ENCODE measurements at places on chromosomes 12 and 14.

- no peak for DNase-seq
Observed at GRCh38 chr12:1796515-1797010, 23.8 kb upstream of the LRTM2 start.

GRCh38 chr14:36365766-36366165 lies 45.3 kb upstream of the MBIP start:
- DNase-seq = no peak

DNA sequence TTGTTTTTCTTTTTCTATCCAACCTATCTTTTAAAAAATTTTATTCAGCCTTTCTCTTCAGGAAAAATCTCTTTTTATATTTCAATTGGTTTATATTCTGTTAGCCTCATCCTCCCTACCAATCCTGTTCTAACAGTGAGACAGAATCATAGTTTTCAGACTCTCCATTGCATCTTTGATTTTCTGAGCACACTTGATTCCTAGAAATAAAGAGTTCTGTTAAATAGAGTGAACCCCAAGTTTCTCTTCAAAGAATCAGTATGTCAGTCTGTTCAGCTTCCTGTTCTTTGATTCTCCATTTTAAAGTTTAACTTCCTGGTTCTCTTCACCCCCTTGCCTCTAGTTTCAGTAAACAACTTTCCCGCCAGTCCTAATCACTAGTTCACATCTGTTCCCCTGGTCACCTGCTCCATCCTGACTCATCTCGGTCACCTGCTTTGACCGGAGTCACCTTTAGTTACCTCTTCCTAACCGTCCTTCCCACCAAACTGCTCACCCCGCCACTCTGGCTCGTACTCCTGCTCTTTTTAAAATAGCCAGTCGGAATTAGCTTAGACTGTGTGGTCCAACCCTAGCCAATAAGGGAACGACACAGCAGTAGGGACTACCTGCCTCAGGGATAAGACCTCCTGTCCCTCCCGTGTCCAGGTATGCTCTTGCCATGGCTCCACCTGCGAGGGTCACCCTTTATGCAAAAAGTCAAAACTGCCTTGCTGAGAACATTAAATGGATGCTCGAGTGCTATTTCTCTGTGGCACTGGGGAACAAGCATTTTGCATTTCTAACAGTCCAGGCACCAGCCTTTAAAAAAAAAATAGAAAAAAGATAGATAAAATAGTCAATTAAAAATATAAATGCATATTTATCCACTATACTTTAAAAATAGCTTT lies 48.4 kb downstream of the DDX51 start:
- DNase-seq = no peak

DNA sequence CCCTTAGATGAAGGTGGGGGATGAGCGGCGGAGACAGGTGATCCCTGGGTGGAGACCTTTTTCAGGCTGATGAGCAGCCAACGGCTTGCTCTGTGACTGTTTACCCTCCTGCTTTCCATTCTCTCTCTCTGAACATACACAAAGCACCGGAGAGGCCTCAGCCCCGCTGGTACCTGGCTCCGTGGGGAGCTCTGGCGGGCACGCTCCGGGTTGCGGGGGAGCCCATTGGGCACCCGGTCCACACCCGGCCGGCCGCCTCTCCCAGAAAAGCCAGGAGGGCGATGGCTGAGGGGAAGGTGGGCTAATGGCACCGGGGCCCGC lies 545 bp downstream of the SMARCC2 start:
- no peak for DNase-seq

DNA sequence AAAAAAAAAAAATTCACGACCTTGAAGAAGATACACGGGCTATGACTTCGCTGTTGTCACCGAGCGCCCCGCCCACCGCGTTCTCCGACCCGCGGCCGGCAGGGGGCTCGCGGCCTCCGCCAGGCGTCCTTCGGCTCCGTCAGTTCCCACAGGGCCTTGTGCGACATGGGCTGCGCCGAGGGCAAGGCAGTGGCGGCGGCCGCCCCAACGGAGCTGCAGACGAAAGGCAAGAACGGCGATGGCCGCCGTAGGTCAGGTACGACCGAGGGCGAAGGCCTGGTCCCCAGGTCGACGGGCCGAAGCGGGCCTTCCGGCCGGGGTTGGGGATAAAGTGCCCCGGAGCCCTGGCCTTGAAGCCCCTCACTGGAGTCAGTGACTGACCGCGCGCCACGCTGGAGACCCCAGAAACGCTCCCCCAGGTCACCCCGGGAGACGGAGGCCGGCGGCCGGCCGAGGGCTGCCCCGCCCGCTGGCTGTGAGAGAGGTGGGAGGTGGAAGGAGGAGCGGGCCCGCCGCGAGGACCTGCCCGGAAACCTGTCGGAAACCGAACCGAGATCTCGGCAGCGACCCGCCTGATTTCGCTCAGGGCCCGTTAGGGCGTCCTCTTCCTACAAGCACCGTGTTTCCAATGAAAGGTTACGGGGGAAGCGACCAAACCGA lies at the start of gene TXNRD1:
Gene TXNRD1 (plus strand): TSS at position 142 of the 660 bp plus-strand sequence. CDS start 24 bp downstream, at position 166.
- DNase-seq = no peak

GRCh38 chr12:71900091-71900490 lies 38.6 kb upstream of the TPH2 start:
- DNase-seq = no peak

DNA sequence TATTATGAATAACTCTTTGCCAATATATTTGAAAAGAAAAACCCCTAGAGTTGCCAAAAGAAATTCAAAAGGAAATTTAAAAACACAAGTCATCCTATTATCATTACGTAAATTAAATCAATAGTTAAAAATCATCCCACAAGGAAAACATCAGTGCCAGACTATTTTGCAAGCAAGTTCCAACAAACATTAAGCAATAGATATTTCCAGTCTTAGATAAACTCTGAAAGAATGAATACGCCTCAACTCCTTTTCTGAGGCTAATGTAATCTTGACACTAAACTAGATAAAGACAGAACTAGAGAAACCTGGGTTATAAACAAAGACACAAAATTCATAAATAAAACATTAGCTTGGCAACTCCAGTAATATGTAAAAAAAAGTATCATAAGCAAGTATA lies 245.9 kb downstream of the FOXN3 start:
- DNase-seq = no peak

GRCh38 chr12:105644770-105645169 lies 314.3 kb downstream of the C12orf75 start:
- no peak for DNase-seq

- no peak for DNase-seq
Observed at GRCh38 chr14:104657101-104657524, 32.3 kb upstream of the INF2 start.

DNA sequence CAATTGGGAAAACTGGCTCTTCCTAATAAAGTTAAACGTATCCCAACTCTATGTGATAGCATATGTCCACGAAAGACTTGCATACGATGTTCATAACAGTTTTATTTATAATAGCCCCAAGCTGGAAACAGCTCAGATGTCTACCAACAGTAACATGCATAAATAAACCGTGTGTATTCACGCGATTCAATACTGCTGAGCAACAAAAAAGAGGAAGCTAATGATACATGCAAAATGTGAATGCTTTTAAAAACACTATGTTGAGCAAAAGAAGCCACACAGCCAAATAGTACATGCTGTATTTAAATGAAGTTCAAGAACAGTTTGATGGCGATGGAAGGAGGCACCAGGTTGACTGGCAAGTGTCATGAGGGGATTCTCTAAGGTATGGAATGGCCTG lies 55.7 kb downstream of the TRIM9 start:
- DNase-seq = no peak

DNA sequence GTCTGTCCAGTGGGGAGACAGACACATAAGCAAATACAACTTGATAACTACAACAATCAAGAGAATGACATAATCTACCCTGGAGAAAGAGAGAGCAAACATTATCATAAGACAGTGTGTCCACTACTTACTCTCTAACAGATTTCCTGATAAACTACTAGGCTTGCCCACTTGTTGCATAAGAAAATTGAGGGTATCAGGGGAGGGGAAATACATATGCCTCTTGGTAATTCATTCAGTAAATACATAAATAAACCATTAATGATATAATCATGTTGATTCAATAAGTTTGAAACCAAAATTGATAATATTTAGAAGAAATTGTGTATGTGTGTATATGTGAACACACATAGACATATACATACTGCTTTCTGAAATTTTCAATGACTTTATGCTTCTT lies 76.6 kb downstream of the ERGIC2 start:
- no peak for DNase-seq

GRCh38 chr12:43655586-43655985 lies 103.0 kb downstream of the PUS7L start:
- DNase-seq = no peak

DNA sequence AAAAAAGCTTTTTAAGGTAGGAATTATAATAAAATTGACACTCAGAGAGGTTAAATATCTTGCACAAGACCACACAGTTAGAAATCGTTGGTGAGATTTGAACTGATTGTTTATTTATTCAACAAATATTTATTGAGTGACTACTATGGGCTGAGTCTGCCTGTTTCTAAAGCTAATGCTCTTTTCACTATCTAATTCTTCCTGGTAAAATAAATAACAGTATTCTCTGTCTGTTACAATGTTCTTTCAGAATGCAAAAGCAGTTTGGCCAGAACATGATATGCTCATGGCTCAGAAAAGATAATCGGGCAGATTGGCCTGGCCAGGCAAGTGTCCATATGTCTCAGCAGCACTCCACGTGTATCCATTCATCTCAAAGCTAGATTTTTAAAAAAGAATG lies 82.0 kb downstream of the BTG1 start:
- DNase-seq = no peak

DNA sequence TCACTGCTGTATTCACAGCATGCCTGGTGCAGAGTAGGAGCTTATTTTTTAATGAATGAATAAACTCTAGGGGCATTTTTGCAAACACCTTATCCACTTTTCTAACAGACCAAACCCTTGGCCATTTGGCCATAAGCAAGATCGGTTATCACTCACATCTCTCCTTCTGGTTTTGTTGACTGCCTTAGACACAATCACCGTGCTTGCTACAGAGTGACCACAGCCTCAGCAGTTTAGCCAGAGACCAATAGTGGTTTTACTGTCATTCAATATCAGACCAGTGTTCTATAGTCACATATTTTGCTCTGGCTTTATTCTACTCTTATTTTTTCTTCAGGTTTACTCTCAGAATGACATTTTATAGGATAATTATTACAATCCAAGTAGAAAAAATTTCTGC lies 2.2 kb downstream of the KLRB1 start:
- DNase-seq = no peak

- DNase-seq = no peak
Observed at GRCh38 chr12:21413369-21414277, 23.8 kb upstream of the PYROXD1 start.

DNA sequence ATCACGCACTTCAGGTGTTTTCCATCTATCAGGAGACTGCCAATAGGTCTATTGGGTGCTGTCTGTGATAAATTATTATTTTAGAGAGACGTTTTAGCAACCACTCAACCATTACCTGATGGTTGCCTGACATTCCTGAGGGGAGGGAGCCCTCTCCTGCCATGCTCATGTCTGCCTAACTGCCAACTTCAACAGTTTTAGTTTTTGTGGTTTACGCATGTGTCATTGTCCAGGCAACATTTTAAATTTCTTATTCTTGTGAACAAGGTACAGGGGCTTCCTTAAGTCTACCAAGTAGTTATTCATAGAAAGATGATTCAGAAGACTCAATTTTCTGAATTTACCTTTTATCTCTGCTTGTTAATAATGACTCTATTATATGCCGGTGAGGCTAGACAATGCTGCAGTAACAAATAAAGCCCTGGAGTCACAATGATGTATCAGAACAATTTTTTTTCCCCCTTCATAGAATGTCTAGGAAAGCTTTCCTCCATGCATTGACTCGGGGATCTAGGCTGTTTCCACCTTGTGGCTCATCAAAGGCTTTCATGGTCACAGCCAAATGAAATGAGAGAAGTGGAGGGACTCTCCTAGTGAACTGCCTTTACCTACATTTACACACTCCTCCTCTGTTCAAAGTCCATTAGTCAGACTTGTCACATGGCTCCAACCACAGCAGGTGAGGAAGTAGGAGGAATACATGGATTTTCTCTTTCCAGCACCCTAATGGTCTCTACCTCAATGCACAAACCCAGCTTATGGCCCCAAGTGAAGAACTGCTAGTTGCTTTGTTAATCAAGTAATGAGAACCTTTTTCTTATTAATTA lies 225.8 kb downstream of the CRADD start:
- no peak for DNase-seq

DNA sequence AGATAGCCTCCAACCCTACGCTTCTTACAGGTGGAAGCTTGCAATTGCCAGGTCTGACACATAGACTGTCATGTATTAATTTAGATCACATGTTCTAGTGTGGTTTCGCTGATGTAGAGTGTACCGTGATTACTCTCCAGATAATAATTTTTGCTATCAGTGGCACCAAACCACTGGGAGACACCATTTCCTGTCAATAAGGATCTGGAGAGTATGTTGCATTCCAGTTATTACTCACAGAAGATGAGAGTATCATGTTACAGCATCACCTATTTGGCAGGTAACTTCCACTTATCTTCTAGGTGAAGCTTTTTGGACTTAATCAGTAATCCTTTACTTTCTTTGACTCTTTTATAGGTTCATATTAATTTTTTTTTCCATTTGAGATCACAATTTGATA lies 147.2 kb downstream of the HELB start:
- DNase-seq = no peak

- DNase-seq = no peak
Observed at GRCh38 chr12:108543652-108544051, 17.3 kb downstream of the SART3 start.

- no peak for DNase-seq
Observed at GRCh38 chr12:57616383-57617101, 5.3 kb downstream of the ARHGEF25 start.

- no peak for DNase-seq
Observed at GRCh38 chr12:104201238-104202001, 14.2 kb upstream of the TXNRD1 start.

DNA sequence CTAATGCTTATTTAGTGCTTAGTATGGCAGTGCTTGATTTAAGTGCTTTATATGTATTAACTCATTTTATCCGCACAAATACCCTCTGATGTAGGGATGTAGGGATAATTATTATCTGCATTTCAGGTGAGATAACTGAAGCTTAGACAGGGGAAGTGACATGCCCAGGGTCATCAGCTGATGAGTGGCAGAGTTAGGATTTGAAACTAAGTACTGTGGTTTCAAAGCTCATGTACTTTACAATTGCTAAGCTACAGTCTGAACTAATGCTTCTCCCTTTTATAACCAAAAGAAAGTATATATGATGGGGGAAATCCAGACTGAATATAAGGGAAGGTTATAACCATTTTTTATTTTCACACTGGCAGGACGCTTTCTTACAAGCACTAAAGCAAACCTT lies 229.6 kb upstream of the NAV3 start:
- no peak for DNase-seq

- no peak for DNase-seq
Observed at GRCh38 chr12:85714425-85714824, 121.8 kb downstream of the RASSF9 start.

GRCh38 chr12:114847441-114848035 lies 163.6 kb upstream of the TBX3 start:
- no peak for DNase-seq

DNA sequence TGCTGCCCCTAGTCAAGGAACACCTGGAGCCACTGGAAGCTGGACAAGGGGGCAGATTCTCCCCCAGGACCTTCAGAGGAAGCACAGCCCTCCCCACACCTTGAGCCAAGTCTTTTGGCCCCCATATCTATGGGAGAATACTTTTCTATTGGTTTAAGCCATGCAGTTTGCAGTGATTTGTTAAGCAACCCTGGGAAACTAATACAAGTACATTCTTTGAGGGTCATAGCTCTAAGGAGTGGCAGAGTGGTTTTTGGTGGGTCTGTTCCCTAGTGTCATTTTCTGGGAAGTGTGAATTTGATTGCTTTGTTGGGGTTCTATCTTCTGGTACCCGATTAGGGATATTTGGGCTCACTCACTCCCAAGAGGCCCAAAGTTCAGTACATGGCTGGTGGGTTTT lies 50.8 kb upstream of the PTCSC3 start:
- no peak for DNase-seq

GRCh38 chr12:31324845-31325523 lies 966 bp downstream of the SINHCAF start:
- no peak for DNase-seq
